ENCODE measurements at places on chromosomes 16 and 17. TPM values are rescaled to one million over a fixed set of nuclear protein-coding genes. Genes with fewer than 3 reads are reported as not detected.

Gene FBXL19
- total RNA-seq, result 42.6 TPM

Gene KRT35
- not detected for total RNA-seq

Gene PRAC1
- not detected for total RNA-seq

- no peak for DNase-seq
Measured at GRCh38 chr17:9406046-9406606, 169.5 kb downstream of the STX8 start.

DNA sequence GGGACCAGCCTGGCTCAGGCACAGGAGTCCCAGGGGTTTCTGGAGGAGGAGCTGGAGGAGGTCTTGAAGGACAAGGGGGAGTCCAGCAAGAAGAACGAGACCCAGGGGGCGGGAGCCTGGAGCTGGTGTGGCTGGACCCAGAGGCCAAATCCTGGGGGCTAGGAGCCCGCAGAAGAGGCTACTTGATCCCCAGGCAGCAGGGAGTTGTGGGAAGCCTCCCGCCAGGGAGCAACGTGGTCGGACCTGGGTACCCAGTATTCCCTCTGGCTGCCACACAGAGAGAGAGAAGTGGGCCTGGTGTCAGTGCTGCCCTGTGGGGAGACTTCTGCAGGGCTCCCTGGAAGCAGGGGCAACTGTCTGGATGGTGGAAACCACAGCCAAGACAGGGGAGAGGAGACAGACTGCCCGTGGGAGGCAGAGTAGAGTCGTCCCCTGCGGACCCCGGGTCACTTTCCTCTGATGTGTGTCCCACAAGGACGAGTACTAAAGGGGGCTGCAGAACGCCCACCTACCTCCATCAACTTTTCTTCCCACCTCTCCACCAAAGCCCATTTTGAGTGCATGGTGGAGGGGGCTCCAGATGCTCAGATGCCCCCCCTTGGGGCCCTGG is 160.4 kb downstream of the GSG1L start:
- no peak for DNase-seq

DNA sequence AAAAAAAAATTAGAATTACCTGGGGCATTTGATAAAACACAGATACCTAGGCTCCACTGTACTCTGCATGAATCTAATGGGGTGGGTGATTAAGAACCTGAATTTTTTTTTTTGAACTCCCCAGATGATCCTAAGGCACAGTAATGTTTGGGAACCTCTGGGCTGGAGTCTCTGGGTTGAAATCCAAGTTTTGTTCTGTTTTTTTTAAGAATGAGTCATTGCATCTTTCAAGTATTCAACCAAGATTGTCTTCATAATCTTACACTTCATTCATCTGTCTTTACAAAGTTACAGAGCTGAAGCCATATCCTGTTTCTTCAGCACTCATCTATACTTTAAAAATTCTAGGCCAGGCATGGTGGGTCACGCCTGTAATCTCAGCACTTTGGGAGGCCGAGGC is 52.6 kb downstream of the PIGL start:
- no peak for DNase-seq

DNA sequence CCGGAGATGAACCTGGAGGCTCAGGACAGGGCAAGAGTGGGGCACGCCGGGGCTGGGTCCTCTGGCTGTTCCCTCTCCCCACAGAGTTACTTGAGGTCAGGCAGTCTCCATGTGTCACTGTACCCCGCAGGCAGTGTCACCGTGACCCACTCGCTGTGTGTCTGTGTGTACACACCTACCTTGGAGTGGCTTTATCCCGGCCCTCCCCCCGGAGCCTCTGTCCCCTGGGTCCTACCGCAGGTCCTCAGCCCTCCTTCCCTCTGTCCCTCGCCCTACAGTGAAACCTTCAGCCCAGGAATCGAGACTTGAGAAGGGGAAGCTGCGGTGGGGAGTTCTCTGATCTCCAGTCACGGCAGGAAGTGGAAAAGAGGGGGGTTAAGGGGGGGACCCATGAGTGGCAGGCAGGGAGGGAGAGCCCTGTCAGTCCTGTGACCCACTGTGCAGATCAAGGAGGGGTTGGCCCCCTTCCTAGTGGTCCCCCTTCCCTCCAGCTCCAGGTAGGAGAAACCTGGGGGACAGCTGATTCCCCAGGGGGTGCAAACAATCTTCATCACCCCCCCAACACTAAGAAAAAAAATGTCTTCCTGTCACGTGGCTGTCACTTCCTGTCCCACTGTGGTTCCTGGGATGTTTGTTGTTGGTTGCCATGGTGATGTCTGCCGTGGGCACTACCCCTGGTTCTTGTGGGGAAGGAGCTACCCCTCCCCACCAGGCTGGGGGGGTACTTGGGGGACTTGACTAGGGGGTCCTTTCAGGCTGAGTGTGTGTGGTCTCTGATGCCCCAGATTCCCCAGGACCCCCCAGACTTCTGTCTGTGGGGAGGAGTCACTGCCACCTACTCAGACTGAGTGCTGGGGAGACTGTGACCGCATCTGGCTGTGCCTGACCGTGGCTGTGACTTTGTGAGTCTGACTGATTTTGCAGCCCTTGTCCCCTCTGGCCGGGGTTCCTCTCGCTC is 13.7 kb downstream of the RARA start:
- DNase-seq, result peak; percentile 78

GRCh38 chr17:62780269-62780668 is 27.8 kb downstream of the MARCHF10 start:
- no peak for DNase-seq

Measured in HT-29 (cell line).